ENCODE measurements at places on chromosomes 1 and 21.

- DNase-seq = no peak
These were observed 3.6 kb downstream of the S100A6 start for GRCh38 chr1:153532181-153532580.

DNA sequence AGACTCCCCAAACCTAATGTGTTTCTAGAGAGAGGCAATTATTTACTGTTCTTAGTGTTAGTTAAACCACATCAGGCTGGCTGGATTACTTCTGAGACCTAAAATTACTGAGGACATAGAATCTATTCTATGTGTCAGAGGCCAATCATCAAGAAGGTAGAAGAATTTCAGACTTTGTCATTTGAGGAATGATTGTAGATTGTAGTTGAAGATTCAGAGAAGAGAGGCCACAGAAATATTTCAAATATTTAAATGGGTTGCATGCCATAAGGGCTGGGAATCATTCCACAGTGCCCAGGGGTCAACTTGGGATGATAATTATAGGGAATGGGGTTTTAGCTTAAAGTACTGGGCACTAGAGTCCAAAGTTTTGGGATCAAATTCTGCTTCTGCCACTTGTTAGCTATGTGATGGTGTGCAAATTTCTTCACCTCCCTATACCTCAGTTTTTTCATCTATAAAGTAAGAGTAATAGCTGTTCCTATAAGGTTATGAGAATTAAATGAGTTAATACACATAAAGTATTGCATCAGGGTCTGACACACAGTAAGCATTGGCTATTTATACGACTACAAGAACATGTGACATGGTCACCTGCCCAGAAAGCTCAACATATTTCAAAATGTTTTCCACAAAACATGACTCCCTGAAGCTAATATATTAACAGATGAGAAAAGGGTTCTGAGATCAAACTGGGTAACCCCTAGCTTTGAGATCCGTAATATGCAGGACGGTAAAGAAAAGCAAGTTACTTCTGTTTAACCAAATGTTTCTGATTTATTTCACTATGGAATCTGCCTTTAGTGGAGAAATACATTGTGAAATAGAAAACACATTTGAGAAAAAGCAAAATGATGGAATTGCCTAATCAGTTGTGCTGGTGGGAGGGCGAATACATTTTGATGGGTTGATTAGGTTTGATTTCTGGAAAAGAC, 69.7 kb upstream of the SPAG17 start:
- peak; percentile 4 for DNase-seq

DNA sequence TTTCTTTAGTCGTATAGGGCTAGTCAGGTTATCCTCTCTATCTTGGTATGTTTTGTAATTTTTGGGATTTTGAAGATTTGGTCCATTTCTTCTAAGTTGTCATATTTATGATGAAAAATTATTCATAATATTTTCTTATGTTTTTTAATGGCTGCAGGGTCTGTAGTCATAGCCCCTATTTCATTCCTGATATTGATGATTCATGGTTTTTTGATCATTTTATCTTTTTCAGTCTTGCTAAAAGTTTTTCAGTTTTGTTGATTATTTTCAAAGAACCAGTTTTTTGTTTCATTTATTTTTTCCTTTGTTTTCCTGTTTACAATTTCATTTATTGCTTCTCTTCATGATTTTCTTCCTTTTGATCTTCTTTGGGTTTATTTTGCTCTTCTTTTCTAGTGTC, 50.2 kb downstream of the DIRAS3 start:
- no peak for DNase-seq

DNA sequence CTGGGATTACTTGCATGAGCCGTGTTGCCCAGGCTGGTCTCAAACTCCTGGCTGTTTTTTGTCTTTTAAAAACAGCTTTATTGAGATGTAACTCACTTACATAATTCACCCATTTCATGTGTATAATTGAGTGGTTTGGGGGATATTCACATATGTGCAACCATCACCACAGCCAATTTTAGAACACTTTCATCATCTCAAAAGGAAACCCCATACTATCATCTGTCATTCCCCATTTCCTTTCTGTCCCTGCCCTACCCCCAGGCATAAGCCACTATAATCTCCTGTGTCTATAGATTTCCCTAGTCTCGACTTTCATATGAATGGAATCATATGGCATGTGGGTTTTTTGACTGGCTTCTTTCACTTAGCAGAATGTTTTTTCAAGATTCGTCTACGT, 43.3 kb downstream of the GPR137B start:
- DNase-seq = no peak

- DNase-seq = no peak
These were observed 48.5 kb upstream of the B3GALT5 start for GRCh38 chr21:39564200-39564599.

GRCh38 chr1:243605604-243606003, 244.4 kb downstream of the AKT3 start:
- peak; percentile 78 for DNase-seq

- no peak for DNase-seq
These were observed 43.7 kb upstream of the MTR start for GRCh38 chr1:236751385-236751784.

GRCh38 chr1:229440851-229441537, 7.1 kb upstream of the ACTA1 start:
- DNase-seq = peak; percentile 60

- no peak for DNase-seq
These were observed 14.0 kb downstream of the INKA2 start for GRCh38 chr1:111725192-111725591.

DNA sequence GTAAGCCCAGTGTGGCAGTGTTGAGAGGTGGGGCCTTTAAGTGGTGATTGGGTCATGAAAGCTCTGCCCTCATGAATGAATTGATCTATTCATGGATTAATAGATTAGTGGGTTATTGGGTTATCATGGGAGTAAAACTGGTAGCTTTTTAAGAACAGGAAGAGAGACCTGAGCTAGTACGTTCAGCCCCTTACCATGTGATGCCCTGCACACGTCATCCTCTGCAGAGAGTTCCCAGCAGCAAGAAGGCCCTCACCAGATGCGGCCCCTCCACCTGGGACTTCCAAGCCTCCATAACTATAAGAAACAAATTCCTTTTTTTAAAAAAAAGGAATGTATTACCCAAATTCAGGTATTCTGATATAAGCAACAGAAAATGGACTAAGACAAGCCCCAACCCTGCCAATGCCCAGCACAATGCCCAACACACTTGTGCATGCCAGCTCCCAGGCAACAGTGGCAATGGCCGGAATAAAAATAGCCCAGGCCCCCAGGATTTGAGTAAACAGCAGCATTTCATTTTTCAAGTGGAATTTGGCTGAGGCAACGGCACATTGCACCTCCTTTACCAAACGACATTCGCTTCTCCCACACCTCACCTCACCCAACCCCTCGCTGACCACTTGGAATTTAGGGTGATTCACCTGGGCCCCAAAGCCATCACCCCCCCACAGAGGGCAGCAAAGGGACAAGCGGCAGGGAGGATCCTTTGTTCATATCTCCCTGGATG, 215.9 kb downstream of the TOMM20 start:
- no peak for DNase-seq

DNA sequence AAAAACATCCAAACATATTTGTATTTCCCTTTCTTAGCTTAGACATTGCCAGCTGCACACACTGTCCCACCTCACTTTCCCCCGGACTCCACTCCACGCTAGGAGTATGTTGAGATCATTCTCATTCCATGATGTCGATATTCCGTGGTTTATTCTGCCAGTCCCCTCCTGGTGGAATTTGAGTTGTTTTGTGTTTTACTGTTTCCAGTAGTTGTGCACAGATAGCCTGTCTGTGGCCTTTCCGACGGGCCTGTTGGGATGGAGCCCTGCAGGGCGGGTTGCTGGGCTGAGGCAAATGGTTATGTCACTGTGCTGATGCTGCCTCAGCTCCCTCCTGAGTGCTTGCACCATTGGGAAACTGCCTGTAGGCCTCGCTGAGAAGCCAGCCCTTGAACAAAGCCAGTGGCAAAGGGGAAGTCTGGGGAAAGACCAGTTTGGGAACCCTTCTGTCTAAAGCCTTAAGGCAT, 12.8 kb downstream of the TRAPPC10 start:
- DNase-seq = peak; percentile 79

DNA sequence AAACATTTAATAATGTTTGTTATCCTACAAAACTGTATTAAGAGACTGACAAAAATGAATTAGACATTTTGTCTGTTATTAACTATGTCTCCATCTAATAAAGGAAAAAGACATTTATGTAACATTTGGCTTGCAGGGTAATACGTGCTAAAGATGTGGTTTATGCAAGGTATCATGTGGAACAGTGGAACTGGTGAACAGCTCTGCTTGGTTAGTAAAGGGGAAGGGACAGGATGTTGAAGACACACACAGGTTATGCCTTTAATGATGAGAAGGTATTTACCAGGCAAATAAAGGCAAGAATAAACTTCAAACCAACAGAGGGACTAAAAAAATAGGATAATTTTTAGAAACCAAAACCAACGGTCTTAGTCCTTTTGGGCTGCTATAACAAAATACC, 93.1 kb downstream of the UCHL5 start:
- no peak for DNase-seq

DNA sequence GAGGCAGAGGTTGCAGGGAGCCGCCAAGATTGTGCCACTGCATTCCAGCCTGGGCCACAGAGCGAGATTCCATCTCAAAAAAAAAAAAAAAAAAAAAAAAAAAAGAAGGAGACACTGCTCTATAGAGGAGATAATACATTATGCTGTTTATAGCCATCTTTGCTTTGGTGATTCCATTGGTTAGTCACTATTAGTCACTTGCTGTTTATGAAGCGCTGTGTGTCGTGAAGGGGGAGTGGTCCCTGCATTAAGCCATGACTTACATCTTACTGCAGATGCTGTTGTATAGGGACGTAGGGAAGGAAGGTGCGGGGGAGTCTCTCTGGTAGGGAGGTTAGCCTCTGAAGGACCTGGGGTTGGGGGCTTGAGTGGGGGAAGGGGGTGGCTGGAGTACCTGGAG, 48.3 kb downstream of the HUNK start:
- DNase-seq = no peak

DNA sequence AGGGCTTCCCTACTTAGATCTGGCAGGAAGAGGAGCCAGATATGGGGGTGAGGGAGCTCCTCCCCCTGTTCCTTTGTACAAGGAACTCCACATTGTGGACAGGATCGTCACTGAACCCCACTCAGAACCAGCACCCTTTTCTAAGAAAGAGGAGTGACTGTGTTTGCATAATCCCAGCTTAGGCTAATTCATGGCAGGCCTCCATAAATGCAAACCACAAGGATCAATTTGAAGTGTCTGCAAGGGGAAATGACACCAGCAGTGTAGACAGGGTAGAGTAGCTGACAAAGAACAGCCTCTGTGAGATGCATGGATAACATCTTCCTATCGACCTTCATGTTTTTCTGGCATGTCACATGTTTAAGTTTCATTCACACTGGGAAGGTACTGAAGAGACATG, 11.7 kb downstream of the MX1 start:
- DNase-seq = no peak

- no peak for DNase-seq
These were observed 3.5 kb downstream of the HDGF start for GRCh38 chr1:156747742-156748669.

GRCh38 chr1:217542136-217542777, 88.6 kb downstream of the GPATCH2 start:
- DNase-seq = peak; percentile 85

- peak; percentile 61 for DNase-seq
These were observed 22.3 kb upstream of the PLA2G4A start for GRCh38 chr1:186806477-186806876.

GRCh38 chr1:207659545-207660153, 14.7 kb downstream of the CR1L start:
- DNase-seq = no peak

GRCh38 chr1:32352239-32352745, 10.0 kb downstream of the FAM229A start:
- no peak for DNase-seq

DNA sequence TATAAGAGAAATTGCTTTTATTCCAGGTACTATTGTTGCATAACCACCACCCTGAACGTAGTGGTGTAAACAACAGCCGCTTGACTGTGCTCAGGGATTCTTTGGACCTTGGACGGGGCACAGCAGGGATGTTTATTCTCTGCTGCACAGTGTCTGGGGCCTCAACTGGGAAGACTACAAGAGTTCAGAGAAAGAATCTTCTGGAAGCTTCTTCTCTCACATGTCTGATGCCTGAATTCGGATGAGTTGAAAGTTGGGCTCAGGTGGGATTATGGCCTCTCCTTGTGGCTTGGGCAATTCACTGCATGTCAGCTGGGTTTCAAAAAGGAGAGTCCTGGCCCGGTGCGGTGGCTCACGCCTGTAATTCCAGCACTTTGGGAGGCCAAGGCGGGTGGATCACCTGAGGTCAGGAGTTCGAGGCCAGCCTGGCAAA, 19.0 kb upstream of the SSBP3 start:
- no peak for DNase-seq

GRCh38 chr1:52792036-52792435, 50.5 kb upstream of the ZYG11A start:
- DNase-seq = no peak

DNA sequence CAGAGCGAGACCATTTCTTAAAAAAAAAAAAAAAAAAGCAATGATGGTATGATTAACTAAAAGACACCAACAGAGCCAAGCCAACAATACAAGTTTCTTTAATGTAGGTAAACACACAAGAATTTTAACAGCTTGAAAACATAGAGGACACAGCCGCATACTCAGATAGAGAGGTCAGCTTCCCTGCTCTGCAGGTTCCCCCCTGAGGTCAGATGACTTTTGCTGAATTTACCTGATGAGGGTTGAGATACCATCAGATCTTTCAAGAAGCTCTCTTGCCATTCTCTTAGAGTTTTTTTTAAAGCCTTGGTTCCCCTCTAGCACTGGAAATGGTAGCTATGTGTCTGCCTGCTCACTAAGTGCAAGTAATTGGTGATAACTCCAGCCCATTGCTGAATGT, 31.1 kb downstream of the BCAS2 start:
- no peak for DNase-seq

- DNase-seq = peak; percentile 91
These were observed 47.1 kb downstream of the MYSM1 start for GRCh38 chr1:58652651-58653184.

DNA sequence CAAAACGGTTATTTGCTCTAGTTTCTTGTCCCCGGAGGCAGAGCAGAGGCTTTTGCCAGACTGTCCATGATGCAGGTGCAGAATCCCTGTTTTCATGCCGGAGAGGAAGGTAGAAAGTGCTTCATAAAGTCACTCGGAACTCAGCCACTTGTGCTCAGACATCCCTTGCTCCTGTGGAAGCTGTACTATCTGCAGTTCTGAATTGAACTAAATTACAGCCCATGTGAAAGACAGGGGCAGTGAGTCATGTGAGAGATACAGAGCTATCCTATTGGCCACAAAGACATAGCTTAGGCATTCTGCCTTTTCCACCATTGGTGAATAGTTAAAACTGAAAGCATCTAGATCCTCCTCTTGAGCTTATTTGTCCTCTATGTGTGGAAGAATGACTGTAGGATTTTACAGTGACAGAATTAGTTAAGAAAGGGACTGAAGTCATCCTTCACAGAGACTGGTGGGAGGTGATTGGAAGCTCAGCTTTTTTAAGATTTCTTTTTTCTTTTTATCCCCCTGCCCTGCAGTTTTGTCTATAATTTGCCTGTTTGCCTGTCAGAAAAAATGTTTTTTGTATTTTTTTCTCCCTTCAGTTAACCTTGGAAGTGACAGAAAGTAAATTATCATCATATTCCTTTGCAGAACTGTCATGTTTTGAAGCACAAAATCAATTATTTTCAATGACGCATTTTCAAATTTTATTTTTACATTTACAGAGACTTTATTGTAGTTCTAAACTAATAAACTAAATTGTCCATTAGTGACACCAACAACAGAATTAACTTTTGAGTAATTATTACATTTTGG, 298.6 kb downstream of the PTPRC start:
- DNase-seq = peak; percentile 93

All from fibroblast of the aortic adventitia (primary cell).